ENCODE measurements at places on chromosomes 7 and 10.
A peak's percentile ranks its signal among the peaks of the same experiment; 100 is the strongest.

DNA sequence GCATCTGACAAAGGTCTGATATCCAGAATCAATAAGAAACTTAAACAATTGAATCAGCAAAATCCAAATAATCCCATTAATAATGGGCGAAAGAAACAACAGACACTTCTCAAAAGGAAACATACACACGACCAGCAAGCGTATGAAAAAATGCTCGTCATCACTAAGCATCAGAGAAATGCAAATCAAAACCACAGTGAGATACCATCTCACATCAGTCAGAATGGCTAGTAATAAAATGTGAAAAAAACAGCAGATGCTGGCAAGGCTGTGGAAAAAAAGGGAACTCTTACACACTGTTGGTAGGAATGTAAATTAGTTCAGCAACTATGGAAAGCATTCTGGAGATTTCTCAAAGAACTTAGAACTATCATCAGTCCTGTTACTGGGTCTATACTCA is 496.7 kb downstream of the SH2D4B start:
- no peak for DNase-seq

GRCh38 chr10:97875391-97875790 is 25.7 kb downstream of the GOLGA7B start:
- DNase-seq = no peak

DNA sequence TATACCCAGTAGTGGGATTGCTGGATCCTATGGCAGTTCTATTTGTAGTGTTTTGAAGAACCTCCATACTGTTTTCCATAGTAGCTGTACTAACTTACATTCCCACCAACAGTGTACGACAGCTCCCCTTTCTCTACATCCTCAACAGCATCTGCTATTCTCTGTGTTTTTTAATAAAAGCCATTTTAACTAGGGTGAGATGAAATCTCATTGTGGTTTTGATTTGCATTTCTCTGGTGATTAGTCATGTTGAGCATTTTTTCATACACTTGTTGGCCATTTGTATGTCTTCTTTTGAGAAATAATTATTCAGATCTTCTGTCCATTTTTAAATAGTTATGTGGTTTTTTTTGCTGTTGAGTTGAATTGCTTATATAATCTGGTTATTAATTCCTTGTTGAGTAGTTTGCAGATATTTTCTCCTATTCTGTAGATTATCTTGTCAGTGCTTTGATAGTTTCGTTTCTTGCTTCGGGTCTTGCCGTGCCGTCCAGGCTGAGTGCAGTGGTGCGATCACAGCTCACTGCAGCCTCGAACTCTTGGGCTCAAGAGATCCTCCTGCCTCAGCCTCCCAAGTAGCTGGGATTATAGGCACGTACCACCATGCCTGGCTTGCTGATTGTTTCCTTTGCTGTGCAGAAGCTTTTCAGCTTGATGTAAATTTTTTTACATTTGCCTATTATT is 12.0 kb downstream of the MTG1 start:
- DNase-seq = no peak

- no peak for DNase-seq
Observed at GRCh38 chr7:41052736-41053135, 650.2 kb downstream of the INHBA start.

DNA sequence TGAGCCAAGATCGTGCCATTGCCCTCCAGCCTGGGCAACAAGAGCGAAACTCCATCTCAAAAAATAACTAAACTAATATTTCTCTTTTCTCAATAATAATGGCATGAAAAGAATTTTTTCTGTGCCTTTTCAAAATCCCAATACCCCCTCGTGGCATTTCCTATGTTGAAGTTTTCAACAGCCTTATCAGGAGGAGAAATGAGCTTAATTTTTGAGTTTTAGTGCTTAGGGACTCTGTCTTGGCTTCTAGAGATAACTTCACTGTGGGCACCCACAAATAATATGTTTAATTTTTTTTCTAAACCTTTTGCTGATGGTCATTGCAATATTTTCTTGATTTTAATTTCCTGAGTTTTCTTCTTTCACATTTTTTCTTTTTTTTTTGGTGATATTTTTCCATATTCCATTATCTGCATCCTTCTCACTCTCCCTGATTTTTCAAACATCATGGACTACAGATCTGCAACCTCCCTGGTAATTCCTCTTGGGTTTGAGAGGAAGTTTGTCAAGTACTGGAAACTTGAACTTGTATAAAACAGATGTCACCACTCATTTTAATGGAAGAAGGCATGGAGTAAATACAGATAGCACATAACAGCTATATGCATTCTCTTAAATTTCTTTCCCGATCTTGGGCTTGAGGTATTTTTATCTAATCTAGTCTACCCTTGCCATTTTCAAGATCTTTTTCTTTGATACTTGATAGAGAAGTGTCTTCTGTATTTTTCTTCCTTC is 84.0 kb downstream of the KAT6B start:
- no peak for DNase-seq

- no peak for DNase-seq
Observed at GRCh38 chr10:117272195-117273076, 31.5 kb downstream of the SLC18A2 start.

- no peak for DNase-seq
Observed at GRCh38 chr10:123409884-123410283, 255.7 kb downstream of the BUB3 start.

- DNase-seq = no peak
Observed at GRCh38 chr7:155448632-155449007, 9.3 kb upstream of the EN2 start.

- peak; percentile 42 for DNase-seq
Observed at GRCh38 chr10:5434017-5434753, 21.8 kb downstream of the NET1 start.

GRCh38 chr7:38506004-38506403 is 125.2 kb downstream of the AMPH start:
- no peak for DNase-seq

- DNase-seq = no peak
Observed at GRCh38 chr10:7311218-7311849, 99.5 kb downstream of the SFMBT2 start.

GRCh38 chr7:95608359-95609173 is 12.2 kb upstream of the PDK4 start:
- peak; percentile 68 for DNase-seq

GRCh38 chr10:113980408-113981087 is 63.1 kb upstream of the ADRB1 start:
- DNase-seq = no peak

DNA sequence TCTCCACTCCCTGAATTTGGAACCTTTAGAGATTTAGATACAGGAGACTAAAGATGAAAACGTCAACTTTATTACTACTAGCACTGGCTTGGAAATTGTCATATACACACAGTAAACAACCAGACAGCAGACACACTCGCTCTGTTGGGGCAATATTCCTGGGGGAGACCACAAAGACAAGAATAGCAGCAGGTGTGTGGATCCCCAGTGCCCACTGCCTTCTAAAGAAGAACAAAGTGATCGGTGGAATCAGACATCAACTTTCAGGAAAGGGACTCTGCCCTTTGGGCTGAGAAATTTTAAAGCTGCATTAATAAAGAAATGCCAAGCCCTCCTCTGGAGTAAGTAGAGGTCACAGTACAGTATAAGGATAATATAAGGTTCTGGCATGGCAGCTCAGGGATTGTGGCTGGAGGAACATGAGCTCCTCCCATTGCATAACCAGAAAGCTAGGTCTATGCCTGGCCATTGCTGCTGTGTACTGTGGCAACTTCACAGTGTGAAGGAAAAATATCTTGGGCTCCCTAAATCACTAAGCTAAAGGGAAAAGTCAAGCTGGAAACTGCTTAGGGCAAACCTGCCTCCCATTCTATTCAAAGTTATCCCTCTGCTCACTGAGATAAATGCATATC is 57.1 kb upstream of the ANKRD1 start:
- no peak for DNase-seq

GRCh38 chr7:73701357-73701995 is 18.0 kb downstream of the STX1A start:
- DNase-seq = peak; percentile 71

GRCh38 chr10:71632200-71632820 is 87.3 kb downstream of the C10orf105 start:
- no peak for DNase-seq

DNA sequence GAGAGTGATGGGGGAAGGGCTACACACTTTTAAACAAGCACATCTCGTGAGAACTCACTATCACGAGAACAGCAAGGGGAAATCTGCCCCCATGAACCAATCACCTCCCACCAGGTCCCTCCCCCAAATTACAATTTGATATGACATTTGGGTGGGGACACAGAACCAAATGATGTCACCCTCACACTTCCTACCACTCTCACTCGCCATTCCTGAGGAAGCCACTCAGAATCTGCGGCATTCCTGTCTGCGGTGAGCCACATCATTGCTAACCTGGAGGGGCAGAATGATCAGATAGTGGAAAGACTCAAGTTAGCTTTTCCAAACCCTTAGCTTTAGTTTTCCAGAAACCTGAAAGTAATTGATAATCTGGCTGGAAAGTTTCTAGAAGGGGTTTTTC is 66.9 kb downstream of the MYO3A start:
- no peak for DNase-seq

- DNase-seq = no peak
Observed at GRCh38 chr7:105880571-105881330, 4.4 kb upstream of the ATXN7L1 start.

DNA sequence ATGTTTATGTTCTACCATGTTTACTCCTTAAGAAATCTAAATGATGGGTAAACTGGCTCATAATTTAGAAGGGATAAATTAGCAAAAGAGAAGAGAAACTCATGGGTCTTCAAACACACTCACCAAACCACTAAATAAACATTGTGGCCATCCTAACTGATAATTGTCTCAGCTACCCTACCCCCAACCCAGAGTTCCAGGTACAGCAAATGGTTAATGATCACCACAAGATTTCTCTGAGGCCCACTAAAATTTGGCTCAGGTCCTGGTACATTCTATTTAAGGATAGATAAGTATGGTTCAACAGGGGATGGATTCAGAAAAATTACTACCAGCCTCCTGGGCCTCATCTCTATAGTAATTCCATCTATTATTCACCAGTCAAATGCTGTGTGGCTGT is 21.4 kb downstream of the SLC25A13 start:
- no peak for DNase-seq

GRCh38 chr10:83612050-83612449 is 527.3 kb upstream of the GHITM start:
- no peak for DNase-seq

DNA sequence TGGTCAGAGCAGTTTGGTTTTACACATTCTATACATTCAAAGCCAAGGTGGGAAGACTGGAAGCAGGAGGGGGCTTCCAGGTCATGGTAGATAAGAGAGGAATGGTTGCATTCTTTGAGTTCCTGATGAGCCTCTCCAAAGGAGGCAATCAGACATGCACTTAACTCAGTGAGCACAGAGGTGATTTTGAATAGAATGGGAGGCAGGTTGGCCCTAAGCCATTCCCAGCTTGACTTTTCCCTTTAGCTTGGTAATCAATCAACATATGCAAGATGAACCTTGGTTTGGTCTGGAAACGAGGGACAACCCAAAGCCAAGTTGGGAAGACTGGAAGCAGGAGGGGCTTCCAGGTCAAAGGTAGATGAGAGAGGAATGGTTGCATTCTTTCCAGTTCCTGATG is 31.4 kb downstream of the TCERG1L start:
- no peak for DNase-seq

DNA sequence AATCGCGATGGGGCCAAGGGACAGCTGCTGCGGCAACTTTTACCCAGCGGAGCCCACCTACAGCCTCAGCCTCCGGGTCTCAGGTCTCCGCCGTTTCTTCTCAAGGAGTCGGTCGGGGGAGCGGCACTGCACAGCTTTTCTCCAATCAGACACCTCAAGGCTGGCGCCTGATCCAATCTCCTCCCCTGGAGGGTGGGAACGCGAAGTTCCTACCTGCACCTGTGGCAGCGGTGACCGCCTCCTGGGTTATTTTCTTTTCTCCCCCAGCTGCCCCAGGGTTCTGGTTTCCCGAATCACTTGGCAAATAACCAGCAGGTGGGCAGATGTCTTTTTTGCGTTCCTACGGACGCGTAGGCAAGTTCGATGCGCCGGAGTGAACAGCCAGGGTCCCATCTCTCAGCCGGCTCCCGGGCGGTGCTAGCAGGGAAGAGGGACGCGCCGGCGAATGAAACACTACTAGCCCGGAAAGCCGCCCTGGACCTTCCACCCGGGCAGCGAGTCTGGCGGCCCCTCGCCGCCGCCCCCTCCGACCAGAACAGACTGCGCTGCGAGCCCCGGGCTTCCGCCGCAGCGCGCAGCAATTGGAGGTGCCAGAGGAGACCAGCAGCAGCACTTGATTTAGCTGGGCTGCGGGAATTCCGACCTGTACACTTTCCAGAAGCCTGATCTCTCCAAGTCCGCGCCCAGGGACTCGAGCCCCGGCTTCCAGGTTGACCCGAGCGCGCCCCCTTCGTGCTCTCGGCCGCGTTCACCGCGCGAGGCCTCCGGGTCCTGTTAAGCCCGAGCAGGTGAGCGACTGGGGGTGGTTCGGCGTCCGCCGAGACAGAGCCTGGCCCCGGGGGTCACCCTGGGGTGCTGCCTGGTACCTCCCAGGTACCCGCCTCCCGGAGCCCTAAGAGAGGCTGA is at the start of gene PRR15:
Gene PRR15 (plus strand): TSS at position 246 of the 906 bp plus-strand sequence. CDS start 2,495 bp downstream, outside the sequence.
- DNase-seq = peak; percentile 38

- peak; percentile 51 for DNase-seq
Observed at GRCh38 chr10:132536241-132536876, 1.2 kb upstream of the INPP5A start.

GRCh38 chr10:58741673-58742072 is 229.0 kb downstream of the BICC1 start:
- DNase-seq = no peak

DNA sequence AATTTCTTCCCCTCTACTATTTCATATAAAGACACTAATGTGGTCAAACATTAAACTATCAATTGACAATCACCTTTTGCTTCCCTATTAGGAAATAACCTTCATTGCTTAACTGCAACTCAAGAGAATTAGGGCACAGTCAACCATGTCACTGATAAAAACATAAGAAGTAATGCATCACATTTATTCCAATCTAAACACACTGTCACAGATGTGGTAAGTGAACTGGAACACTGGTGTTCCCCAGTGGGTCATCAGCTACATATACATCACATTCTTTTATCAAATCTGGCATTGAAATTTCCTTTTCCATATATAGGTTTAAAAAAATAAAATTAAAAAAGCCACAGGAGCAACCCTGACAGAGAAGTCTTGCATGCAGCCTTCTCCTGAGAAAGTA is 3.7 kb downstream of the TRIL start:
- no peak for DNase-seq

- no peak for DNase-seq
Observed at GRCh38 chr7:75988568-75989499, 5.6 kb downstream of the TMEM120A start.

GRCh38 chr10:110805292-110805691 is 66.4 kb upstream of the PDCD4 start:
- DNase-seq = no peak
